GM12865 (cell line): ENCODE measurements at places on chromosomes 12 and 14.

DNA sequence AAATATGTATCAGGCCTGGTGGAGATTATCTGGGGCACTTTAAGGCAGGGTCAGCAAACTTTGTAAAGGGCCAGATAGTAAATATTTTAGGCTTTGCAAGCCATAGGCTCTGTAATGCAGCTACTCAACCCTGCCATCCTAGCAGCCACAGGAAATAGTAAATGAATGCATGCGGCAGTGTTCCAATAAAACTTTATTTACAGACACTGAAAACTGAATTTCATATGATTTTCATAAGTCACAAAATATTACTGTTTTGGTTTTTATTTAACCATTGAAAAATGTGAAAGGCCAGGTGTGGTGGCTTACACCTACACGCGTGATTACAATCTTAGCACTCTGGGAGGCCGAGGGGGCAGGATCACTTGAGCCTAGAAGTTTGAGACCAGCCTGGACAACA lies 3.2 kb upstream of the CAMKK2 start:
- no peak for DNase-seq

GRCh38 chr14:90058876-90059458 lies 2.8 kb upstream of the KCNK13 start:
- no peak for DNase-seq

- DNase-seq: peak; percentile 24
Measured at GRCh38 chr14:74089251-74090020, 4.7 kb downstream of the LIN52 start.

DNA sequence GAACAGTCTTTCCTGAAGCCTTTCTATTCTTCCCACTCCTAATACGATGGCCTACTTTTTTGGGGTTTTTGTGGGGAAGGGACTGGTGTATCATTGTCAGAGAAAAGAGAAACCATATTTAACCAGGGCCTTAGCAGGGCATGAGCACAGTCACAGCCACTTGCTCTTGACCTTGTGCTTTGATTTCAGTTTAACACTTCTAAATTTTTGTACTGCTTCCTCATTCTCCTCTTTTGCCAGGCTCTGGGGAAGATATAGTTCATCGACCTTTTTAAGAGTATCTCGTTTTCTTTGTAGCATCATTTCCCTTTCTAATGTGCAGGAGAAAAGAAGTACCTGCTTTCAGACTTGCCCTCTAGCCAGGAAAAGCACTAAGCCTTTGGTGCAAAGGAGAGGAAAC lies 2.2 kb downstream of the ZBTB1 start:
- DNase-seq: peak; percentile 45

DNA sequence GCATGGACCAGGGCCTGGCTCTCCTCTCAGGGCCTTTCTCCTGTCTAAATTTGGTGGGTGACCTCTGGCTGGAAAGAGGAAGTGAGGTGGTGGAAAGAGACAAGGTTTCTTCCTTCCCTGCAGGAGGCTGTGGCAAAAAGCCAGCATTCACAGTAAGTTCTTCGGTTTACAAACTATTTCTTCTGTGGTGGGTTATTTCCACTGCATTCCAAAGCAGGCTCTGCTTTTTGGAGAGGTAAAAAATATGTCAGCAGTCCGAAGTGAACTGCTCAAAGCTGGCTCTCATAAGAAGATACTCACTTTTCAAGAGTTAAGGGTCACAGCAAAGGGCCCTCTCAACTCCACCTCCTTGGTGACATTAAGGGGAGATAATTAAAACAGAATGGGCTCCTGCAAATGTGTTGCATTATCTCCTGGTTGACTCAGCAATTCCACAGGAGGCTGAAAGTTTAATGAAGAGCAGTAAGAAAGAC lies 48.9 kb upstream of the POC1B start:
- DNase-seq: no peak

GRCh38 chr12:15608941-15609340 lies 180.2 kb downstream of the EPS8 start:
- DNase-seq: no peak

DNA sequence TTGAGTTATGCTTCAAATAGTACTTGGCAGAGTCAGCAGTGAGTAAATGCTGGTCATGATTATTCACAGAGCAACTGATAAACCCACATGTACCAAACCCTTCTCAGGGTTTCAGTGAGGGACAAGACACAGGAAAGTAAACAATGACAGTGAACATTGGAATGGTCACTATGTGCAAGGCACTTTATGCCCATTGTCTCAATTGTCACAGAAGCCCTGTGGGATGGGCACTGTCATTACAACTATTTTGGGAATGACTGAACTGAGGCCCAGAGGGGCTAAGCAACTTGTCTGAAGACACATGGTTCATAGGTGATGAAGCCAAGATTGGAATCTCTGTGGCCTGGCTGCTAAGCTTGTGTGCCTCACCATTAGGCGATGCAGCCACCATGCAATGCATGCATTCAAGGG lies 238.5 kb downstream of the RBM19 start:
- no peak for DNase-seq

- no peak for DNase-seq
Measured at GRCh38 chr12:32949815-32950214, 53.2 kb upstream of the PKP2 start.

DNA sequence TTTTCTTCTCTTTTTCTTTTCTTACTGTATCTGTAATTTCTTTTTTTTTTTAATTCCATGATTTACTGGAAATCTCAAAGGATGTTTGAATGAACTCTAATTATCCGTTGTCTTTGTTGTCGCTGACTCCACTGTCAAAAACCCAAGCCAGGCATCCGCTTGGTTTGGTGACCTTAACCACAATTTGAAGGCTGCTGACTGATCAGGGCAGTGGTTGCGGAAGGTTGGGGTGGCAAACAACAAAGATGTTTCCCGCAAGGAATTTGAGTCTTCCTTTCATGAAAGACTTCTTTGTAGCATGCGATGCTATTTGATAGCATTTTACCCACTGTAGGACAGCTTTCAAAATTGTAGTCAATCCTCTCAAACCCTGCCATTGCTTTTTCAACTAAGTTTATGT lies 1013.8 kb downstream of the DIO2 start:
- DNase-seq: no peak

GRCh38 chr12:2610358-2610757 lies 184.4 kb upstream of the FKBP4 start:
- DNase-seq: no peak

DNA sequence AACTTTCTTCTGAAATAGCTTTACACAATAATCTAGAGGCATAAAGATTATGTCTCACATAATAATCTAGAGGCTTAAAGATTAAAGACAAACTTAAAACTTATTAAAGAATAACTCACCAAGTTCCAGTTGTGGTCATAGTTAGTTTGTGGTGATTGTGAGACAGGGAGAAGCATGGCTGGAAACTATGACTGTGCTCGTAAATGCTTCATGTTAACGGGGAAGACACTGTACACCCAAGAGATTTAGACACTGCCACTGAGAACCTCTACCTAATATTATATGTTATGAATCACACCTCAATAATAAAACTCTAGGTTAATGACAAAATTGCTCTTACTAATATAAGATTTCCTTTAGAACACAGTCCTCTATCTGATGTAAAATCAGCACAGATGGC lies 541.6 kb downstream of the TMEM121 start:
- DNase-seq: no peak

- no peak for DNase-seq
Measured at GRCh38 chr14:59352961-59353360, 112.2 kb downstream of the GPR135 start.

GRCh38 chr12:132275110-132275531 lies 54.3 kb downstream of the GALNT9 start:
- DNase-seq: no peak
